Ureter (tissue), 1 donor: ENCODE measurements at places on chromosomes 11 and 22.
A peak's percentile ranks its signal among the peaks of the same experiment; 100 is the strongest.

GRCh38 chr11:66493130-66493529, 12.9 kb downstream of the DPP3 start:
- DNase-seq = no peak

DNA sequence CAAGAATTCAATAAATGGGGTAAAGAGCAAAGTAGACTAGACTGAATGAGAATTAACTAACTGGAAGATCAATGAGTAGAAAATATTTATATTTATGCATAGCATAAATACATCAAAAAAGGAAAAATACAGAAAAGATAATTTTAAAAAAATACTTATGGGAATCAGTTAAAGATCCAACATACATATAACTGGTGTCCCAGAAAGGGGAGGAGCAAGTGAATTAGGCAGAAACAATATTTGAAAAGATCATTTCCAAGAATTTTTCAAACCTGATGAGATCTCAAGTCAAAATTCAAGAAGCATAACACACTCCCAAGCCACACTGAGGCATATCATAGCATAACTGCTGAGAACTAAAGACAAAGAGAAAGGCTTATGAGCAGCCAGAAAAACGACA, 62.7 kb upstream of the SHISAL1 start:
- DNase-seq = no peak

DNA sequence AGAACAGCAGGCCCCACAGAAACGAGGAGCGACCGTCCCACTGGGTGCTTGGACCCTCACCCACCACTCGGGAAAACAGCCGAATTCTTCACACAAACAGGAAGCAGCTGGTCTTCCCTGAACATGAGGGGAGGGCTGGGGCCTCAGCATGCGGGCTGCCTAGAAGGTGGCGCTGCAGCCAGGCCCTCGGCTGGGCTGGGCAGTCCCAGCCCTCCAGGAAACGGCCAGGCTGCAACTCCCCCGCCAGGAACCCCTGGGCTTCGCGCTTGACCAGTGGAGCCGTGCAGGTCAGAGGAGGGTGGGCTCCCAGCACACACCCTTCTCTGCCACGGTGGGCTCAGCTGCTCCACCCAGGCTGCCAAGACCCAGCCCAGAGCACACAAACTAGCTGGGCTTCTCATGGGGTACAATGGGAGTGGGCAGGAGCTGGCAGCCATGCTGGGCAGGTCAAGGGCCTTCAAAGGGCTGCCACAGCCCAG, 29.6 kb downstream of the IGF2 start:
- DNase-seq = no peak

- DNase-seq = no peak
Observed at GRCh38 chr11:130064596-130064995, 5.1 kb upstream of the APLP2 start.

DNA sequence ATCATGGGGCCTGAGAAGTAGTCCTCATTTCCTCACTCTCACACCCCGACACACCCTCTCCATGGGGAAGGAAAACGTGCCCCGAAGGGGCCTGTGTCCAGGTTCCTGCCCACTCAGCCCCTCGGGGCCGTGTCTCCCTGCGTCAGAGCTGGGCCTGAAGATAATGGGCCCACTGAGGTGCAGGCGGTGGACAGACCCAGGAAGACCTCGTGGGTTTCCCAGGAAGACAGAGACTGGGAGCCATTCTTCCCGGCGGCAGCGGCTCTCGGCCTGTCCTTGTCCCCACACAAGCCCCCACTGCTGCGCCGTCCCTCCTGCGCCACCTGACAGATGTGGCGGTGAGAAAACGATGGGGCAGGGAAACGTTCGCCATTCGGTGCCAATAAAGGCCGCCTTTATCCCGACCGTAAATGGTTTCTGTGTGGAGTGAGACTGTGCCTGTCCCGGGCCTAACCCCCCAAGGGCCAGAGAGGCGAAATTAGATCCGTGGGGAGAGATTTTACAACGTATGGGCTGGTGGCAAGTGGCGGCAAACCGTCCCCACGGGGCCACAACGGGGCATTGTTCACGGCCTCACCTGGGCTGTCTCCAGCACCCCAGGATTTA, 89.0 kb downstream of the CDKN1C start:
- DNase-seq = peak; percentile 38
